ENCODE measurements at places on chromosomes 2 and 18.

GRCh38 chr2:86218124-86218523 is 18.9 kb downstream of the MRPL35 start:
- no peak for DNase-seq

DNA sequence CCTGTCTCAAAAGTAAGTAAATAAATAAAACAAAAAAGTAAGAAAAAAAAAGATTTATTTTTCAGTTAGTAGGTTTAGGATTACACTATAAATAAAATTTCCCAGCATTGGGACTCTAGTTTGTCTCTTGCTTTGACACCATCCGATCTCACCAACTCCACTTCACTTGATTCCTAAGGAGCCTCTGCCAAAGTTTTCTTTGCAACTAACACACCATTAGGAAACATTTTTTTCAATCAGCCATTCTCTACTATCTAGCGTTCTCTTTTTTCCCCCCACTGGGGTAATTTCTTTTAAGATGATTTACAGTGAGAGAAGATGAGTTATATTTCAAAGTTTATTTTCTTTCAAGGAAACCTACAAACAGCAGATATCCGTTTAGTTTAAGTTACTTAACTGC is 10.6 kb upstream of the NEMP2 start:
- DNase-seq, result peak; percentile 8

GRCh38 chr2:23497063-23497462 is 112.1 kb downstream of the KLHL29 start:
- DNase-seq, result no peak

DNA sequence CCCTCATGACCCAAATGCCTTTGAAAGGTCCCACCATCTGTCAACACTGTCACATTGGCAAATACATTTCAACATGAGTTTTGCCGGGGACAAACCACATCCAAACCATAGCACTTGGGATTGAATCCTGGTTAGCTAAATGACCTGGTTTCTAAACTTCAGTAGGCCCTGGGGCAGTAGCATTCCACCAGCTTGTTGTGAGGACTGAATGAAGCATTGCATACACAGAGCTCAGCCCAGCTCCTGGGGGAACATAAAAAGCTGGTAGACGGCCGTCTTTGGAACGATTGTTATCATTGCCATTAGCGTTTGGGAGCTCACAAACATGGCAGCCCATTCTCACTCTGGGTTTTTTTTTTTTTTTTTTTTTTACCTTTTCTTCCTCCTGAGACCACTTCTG is 57.5 kb upstream of the CXCR4 start:
- no peak for DNase-seq

GRCh38 chr2:240981280-240981679 is 17.1 kb upstream of the SNED1 start:
- no peak for DNase-seq
